Spleen (tissue), 13 donors: ENCODE measurements at places on chromosomes 7 and 10. TPM values are rescaled to one million over a fixed set of nuclear protein-coding genes. Genes with fewer than 3 reads are reported as not detected.

AZGP1 gene
- 0.79 TPM for total RNA-seq

KIAA1549 gene
- 0.67 TPM for total RNA-seq

PRR15 gene
- total RNA-seq: not detected

TEX36 gene
- not detected for total RNA-seq

NAPEPLD gene
- total RNA-seq: 17.1 TPM

NKX1-2 gene
- total RNA-seq: not detected

PHKG1 gene
- total RNA-seq: 1.2 TPM

CFAP43 gene
- total RNA-seq: 0.14 TPM

ASB15 gene
- total RNA-seq: not detected

GIMAP1 gene
- total RNA-seq: 21.4 TPM

BAMBI gene
- 38.0 TPM for total RNA-seq

URGCP gene
- total RNA-seq: 25.9 TPM

UTF1 gene
- 0.43 TPM for total RNA-seq

MACC1 gene
- total RNA-seq: 10.6 TPM

ADCYAP1R1 gene
- total RNA-seq: 0.46 TPM

SLC29A4 gene
- total RNA-seq: 2.2 TPM

PKD2L1 gene
- 3.8 TPM for total RNA-seq

- no peak overlapping the region for H3K4me3 ChIP-seq
- no peak overlapping the region for H3K27ac ChIP-seq
- peak; percentile 61 for DNase-seq
- peaks cover 47% of the 10 kb centered on the region for H3K36me3 ChIP-seq
- no peaks in the 10 kb centered on the region for H3K27me3 ChIP-seq
These were observed 90.2 kb upstream of the GNA12 start for GRCh38 chr7:2934211-2934731.

GRCh38 chr7:29142021-29142727 lies 4.2 kb downstream of the CPVL start:
- DNase-seq: no peak
- H3K4me3 ChIP-seq: no peak overlapping the region
- H3K4me1 ChIP-seq: peaks cover 57% of the 10 kb centered on the region
- H3K27ac ChIP-seq: peak overlapping the region; percentile 83

DNA sequence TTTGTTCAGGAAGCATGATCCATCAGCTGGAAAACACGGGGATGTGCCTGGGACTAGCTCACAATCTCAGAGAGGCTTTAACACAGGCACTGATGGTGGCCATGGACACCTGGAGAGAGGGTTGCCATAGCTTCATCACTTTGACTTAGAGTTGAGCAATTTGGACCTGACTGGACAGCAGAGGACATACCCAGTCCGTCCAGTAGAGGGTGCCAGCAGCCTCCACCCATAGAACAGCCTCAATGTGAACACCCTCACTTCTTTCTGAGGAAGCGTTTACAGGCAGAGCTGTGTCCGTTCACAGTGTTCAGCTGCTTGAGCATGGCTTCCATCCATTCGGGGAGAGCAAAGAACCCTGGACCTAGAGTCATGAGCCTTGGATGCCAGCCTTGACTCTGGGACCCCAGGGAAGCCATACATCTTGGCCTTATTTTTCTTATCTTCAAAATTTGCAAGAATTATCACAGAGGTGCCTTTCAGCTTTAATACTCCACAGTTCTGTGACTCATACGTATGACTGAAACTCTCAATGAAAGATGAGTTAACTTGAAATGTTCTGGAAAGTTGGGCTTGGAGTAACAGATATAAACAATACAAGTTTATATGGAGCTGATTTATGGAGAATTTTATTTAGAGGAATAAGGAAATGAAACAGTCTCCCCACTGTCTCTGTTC lies 302.9 kb upstream of the PODXL start:
- H3K36me3 ChIP-seq: no peaks in the 10 kb centered on the region
- H3K27ac ChIP-seq: no peak overlapping the region
- no peaks in the 10 kb centered on the region for H3K27me3 ChIP-seq
- H3K4me1 ChIP-seq: no peaks in the 10 kb centered on the region
- no peak overlapping the region for H3K4me3 ChIP-seq
- peak; percentile 79 for DNase-seq

- H3K27ac ChIP-seq: no peak overlapping the region
- no peak for DNase-seq
- H3K4me3 ChIP-seq: no peak overlapping the region
- no peaks in the 10 kb centered on the region for H3K27me3 ChIP-seq
- no peaks in the 10 kb centered on the region for H3K36me3 ChIP-seq
These were observed 30.8 kb upstream of the SMNDC1 start for GRCh38 chr10:110335314-110336064.

DNA sequence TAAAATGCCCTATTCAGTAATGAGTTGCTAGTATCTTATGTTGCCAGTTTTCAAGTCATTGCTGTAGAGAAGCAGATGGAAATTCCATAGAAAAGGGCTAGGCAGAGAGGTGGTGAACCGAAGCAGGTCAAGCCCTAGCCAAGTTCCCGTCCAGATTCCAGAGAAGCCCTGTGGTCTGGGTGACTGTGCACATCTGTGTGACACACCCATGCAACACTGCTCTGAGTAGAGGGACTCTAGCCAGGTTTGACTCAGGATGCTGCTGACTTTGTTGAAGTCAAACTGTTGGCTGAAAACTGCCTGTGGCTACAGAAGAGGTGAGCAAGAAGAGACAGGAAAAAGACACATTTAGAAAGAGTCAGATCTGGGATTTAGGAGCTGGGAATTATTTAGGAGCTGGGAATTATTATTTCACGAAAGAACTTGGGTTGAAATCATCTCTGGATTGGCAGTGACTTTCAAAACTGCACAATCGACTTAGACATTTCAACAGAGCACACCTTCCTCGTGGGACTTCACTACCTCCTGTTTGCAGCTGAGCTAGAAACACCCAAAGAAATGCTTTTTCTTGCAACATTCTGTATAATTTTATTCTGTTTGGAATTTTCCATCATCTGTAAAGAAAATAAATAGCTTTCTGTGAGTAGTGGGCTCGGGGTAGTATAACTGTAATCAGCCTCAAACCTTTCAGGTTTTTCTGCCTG lies 149.1 kb upstream of the PRKCQ start:
- H3K4me1 ChIP-seq: no peaks in the 10 kb centered on the region
- H3K36me3 ChIP-seq: no peaks in the 10 kb centered on the region
- H3K4me3 ChIP-seq: no peak overlapping the region
- H3K27me3 ChIP-seq: no peaks in the 10 kb centered on the region
- DNase-seq: no peak

DNA sequence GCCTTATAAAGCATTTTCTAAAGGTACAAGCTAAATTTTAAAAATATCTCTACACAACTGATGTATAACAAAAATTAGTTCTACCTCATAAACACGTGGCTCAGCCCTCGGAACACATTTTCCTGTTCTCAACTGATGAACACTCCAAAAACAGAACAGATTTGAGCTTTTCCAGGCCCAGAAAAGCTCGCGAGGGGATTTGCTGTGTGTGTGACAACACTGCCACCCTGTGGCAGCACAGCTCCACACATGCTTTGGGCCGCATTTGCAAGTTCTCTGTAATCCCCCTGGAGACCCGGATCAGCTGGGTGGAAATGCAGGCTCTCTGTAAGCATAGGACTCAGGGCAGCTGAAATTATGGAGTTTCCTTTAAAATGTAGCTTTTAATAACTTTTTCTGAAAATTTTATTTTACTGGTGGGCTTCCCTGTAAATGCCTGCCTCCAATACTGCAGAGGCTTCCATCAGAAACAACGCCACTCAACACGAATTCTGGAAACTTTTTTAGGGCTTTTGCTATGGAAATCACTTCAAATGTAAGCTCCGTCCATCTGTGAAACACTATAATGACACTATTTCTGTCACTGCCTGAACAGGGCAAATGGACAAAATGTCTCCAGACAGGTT lies 155.5 kb downstream of the COBL start:
- H3K27me3 ChIP-seq: peaks cover 15% of the 10 kb centered on the region
- no peaks in the 10 kb centered on the region for H3K36me3 ChIP-seq
- no peaks in the 10 kb centered on the region for H3K4me1 ChIP-seq
- H3K4me3 ChIP-seq: no peak overlapping the region
- H3K27ac ChIP-seq: no peak overlapping the region

GRCh38 chr10:27643301-27643700 lies 102.3 kb downstream of the MKX start:
- no peak overlapping the region for H3K27ac ChIP-seq
- peaks cover 12% of the 10 kb centered on the region for H3K27me3 ChIP-seq
- DNase-seq: no peak
- no peaks in the 10 kb centered on the region for H3K36me3 ChIP-seq
- H3K4me1 ChIP-seq: no peaks in the 10 kb centered on the region

DNA sequence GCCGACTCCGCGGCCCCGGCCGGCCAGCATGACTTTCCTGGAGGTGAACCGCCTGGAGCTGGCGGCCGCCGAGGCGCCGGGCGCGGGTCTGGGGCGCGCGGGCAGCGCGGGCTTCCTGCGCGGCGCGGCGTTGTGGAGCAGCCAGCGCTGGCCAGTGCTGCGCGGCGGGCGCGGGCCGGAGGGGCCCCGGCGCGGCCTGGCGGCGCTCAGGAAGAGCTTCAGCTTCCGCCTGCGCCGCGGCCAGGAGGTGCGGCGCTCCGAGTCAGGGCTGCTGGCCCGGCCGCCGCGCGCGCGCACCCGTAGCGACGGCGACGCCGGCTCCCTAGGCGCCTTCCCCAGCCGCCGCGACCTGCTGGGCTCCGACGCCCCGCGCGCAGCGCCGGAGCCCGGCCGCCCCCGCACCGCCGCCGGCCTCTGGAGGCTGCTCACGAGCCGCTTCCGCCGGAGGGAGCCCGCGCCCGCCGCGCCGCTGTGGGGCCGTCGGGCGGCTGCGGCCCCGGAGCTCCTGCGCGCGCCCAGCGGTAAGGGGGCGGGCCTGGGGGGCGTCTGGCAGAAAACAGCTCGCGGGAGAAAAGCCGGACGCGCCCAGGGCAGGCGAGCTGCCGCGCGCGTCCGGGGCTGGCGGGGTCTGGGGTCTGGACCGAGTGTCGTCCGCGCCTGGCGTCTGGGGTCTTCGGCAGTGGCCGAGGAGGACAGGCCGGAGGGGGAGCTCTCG lies 29.0 kb downstream of the AGAP3 start:
- no peaks in the 10 kb centered on the region for H3K36me3 ChIP-seq
- no peaks in the 10 kb centered on the region for H3K27me3 ChIP-seq
- peaks cover 6% of the 10 kb centered on the region for H3K4me1 ChIP-seq
- peak overlapping the region; percentile 22 for H3K4me3 ChIP-seq

DNA sequence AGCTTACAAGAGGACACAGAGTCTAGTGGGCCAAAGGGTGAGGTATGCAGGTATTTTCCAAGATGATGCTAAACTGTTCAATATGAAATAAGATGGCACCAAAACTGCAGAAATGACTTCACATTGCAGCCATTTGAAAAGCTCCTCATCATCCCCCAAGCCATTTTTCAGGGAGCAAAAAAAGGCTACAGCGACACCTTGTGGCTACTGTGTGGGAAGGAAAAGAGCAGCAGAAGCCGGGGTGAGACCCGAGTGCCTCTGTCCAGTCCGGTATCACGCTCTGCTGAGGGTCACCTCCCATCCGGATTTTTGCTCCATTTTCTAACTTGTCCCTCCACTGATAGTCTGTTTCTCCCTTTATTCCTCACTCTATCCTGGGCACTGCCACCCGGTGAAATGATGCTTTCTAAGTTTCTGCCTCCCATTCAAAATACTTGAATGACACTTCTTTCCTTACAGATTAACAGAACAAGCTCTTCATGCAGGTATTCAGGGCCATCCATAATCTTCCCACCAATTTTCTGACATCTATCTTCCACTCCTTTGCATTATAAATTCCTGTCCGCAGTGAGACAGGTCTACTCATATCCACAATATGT lies 220.2 kb downstream of the DGKI start:
- H3K4me3 ChIP-seq: no peak overlapping the region
- no peaks in the 10 kb centered on the region for H3K4me1 ChIP-seq
- H3K36me3 ChIP-seq: no peaks in the 10 kb centered on the region

- H3K36me3 ChIP-seq: no peaks in the 10 kb centered on the region
- no peak overlapping the region for H3K4me3 ChIP-seq
- no peaks in the 10 kb centered on the region for H3K27me3 ChIP-seq
These were observed 17.5 kb upstream of the ZNF862 start for GRCh38 chr7:149820622-149821190.

- H3K27me3 ChIP-seq: no peaks in the 10 kb centered on the region
- H3K27ac ChIP-seq: peak overlapping the region; percentile 72
- peaks cover 26% of the 10 kb centered on the region for H3K4me1 ChIP-seq
- no peak for DNase-seq
These were observed 94.0 kb upstream of the TARP start for GRCh38 chr7:38367301-38367890.

GRCh38 chr10:11106621-11107374 lies 89.1 kb downstream of the CELF2 start:
- H3K4me3 ChIP-seq: no peak overlapping the region
- no peak for DNase-seq
- H3K27me3 ChIP-seq: no peaks in the 10 kb centered on the region
- H3K4me1 ChIP-seq: peaks cover 4% of the 10 kb centered on the region
- H3K27ac ChIP-seq: no peak overlapping the region
- H3K36me3 ChIP-seq: no peaks in the 10 kb centered on the region

- no peaks in the 10 kb centered on the region for H3K27me3 ChIP-seq
- no peaks in the 10 kb centered on the region for H3K36me3 ChIP-seq
- no peaks in the 10 kb centered on the region for H3K4me1 ChIP-seq
- H3K27ac ChIP-seq: no peak overlapping the region
- no peak overlapping the region for H3K4me3 ChIP-seq
- no peak for DNase-seq
These were observed 43.9 kb downstream of the PYROXD2 start for GRCh38 chr10:98370831-98371820.

GRCh38 chr7:52163311-52163710 lies 846.7 kb upstream of the COBL start:
- H3K27ac ChIP-seq: no peak overlapping the region
- no peak overlapping the region for H3K4me3 ChIP-seq
- H3K36me3 ChIP-seq: no peaks in the 10 kb centered on the region
- H3K27me3 ChIP-seq: no peaks in the 10 kb centered on the region

GRCh38 chr10:32954080-32954479 lies 4.0 kb downstream of the ITGB1 start:
- H3K36me3 ChIP-seq: no peaks in the 10 kb centered on the region
- peaks cover 88% of the 10 kb centered on the region for H3K4me1 ChIP-seq
- DNase-seq: no peak
- H3K27ac ChIP-seq: peak overlapping the region; percentile 95

GRCh38 chr10:110208614-110209453 lies 1.4 kb downstream of the MXI1 start:
- H3K4me1 ChIP-seq: peaks cover 38% of the 10 kb centered on the region
- H3K27ac ChIP-seq: peak overlapping the region; percentile 68
- no peaks in the 10 kb centered on the region for H3K27me3 ChIP-seq
- no peaks in the 10 kb centered on the region for H3K36me3 ChIP-seq
- peak overlapping the region; percentile 81 for H3K4me3 ChIP-seq

GRCh38 chr7:103679151-103680132 lies 233.4 kb upstream of the SLC26A5 start:
- no peak for DNase-seq
- H3K4me3 ChIP-seq: no peak overlapping the region
- H3K36me3 ChIP-seq: no peaks in the 10 kb centered on the region
- H3K27ac ChIP-seq: no peak overlapping the region
- no peaks in the 10 kb centered on the region for H3K27me3 ChIP-seq
- no peaks in the 10 kb centered on the region for H3K4me1 ChIP-seq

DNA sequence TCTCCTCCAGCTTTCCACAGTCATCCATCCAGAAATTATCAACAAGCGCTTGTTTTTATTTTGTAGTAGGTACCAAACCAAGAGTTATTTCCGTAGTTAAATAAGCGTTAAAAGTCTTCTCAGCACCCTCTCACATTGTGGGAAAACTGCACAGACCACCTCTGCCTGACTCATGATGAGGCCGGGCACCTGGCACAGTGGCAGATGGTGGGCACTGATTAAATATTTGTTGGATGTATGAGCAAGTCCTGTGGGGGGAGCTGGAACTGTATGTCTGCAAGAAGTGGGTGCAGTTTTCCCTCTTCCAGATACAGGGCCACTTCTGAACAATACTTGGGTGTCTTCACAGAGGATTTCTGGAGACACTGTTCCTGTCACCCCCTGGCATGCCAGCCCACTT lies 5.3 kb upstream of the REPIN1 start:
- no peak overlapping the region for H3K27ac ChIP-seq
- peaks cover 51% of the 10 kb centered on the region for H3K4me1 ChIP-seq
- H3K27me3 ChIP-seq: no peaks in the 10 kb centered on the region
- no peak overlapping the region for H3K4me3 ChIP-seq
- no peaks in the 10 kb centered on the region for H3K36me3 ChIP-seq
